Activated CD8-positive, alpha-beta memory T cell treated with anti-CD3 and anti-CD28 coated beads for 24 hours (primary cell): ENCODE measurements at places on chromosomes 5 and 9.

DNA sequence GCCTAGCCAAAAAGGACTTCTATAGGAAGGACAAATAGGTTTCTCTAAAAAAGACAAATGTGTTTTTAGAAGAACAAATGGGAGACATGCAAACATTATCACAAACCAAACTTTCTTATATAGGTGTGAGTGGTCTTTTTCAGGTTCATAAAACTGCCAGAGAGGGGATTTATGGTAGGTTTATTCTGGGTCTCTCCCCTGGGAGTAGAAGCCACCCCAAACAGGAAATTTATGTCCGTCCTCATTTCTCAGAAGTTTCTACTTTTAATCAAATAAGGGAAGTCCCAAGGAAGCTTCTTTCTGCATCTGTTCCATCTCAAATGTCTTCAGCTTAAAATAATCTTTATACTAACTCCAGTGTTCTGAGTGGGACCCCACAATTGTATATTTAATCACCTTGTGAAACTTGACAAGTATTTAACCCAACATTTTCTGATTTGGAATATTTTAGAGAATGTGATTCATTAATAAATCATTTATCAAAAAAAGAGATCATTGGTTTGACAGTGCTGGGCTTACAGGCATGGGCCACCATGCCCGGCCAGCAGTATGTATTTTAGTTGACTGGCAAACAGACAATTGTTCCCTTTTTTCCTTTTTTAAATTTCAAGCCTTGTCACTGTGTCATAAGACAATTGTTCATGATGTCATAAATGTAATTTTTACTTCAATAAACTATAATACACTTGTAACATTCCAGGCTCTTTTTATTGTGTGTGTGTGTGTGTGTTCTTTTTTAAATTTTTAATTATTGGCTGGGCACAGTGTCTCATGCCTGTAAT is 44.6 kb upstream of the GLDC start:
- DNase-seq, result no peak

DNA sequence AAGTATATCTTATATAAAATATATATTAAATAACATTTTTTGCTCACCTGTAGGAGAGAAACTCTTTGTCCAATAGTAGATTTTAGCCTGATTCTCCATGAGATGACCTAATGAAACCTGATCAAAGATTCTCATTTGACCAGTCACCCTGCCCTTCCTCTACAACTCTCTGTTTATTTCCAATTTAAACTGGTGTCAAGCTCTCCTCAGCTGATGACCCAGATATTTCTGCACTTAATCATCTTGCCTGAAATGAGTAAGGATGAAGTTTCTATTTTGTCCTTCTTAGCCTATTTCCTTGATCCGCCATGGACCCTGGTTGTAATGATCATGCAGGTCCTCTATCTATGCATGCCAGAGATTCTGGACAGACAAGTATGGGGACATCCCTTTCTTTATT is 179.3 kb upstream of the FGF10 start:
- no peak for DNase-seq

- no peak for DNase-seq
Measured at GRCh38 chr9:18368206-18368605, 105.7 kb upstream of the ADAMTSL1 start.

DNA sequence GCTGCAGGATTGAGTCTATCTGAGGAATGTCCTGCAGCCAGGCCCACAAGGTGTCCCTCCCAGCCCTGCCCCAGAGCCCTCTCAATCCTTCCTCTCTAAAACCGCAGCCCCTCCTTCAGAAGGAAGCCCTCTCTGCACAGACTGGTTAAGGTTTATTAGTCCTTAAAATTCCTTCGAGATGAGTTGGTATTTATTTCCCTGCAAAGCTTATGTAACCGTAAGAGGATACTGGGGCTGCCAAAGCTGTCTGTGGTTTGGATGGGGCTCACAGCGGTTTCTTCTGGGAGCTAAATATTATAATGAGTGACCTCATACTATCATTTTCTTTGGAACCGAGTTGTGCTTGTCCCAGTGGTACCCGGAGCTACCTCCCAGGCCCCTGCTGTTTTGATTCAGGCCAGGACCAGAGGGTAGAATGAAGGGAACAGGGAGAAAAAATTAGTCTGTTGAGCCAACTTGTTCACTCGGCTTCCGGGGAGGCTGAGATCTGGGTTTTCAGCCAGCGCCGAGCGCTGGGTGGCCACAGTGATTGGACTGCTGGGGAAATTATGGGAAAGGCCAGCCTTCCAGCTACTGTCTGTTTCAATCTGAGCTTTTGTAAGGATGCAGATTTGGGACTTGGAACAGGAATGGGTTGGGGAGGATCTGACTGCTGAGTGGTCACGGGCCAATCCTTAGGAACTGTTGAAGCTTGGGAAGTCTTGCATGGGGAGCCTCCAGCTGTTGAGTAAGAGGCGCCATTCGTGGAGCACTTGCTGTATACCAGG is 107.5 kb downstream of the NDFIP1 start:
- DNase-seq, result no peak

DNA sequence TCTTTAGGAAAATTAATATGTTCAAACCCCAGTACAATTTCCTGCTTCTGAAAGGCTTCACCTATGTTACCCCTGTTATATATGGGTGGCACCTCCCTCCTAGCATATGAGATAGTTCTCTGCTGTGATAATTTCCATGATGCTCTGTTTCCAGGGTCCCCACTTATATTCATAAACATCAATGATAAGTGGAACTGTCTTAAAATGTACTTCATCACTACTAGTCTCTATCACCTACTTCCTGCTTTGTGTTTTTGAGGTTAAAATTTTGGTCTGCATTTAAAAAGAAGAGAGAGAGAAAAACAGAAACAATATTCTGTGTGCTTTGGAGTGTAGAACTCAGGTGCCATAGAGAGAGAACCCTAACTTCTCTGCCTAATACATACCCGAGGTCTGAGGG is 234.7 kb downstream of the HTR1A start:
- no peak for DNase-seq

GRCh38 chr5:93610581-93611272 is 27.7 kb downstream of the NR2F1 start:
- DNase-seq, result no peak

GRCh38 chr9:111131211-111131610 is 92.9 kb upstream of the LPAR1 start:
- DNase-seq, result no peak

DNA sequence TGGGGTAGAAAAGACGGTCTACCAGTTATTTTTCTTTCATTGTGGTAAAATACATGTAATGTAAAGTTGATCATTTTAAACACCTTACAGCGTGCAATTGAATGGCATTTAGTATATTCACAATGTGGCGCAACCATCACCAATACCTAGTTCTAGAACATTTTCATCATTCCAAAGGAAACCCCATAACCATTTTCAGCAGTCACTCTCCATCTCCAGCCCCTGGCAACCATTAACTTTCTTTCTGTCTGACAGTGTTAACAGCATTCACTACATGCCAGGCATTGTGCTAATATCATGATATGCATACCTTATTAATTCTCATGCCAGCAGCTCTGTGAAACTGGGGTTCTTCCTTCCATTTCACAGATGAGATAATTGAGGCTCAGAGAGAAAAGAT is 32.0 kb downstream of the PTGS1 start:
- no peak for DNase-seq
